MG63 (cell line): ENCODE measurements at places on chromosomes 3 and 15. TPM values are rescaled to one million over a fixed set of nuclear protein-coding genes. Genes with fewer than 3 reads are reported as not detected.

- DNase-seq: peak; percentile 20
These were observed 18.4 kb downstream of the CCK start for GRCh38 chr3:42247576-42248027.

ACVR2B gene
- 1.1 and 1.2 TPM in 2 replicates for total RNA-seq

DNA sequence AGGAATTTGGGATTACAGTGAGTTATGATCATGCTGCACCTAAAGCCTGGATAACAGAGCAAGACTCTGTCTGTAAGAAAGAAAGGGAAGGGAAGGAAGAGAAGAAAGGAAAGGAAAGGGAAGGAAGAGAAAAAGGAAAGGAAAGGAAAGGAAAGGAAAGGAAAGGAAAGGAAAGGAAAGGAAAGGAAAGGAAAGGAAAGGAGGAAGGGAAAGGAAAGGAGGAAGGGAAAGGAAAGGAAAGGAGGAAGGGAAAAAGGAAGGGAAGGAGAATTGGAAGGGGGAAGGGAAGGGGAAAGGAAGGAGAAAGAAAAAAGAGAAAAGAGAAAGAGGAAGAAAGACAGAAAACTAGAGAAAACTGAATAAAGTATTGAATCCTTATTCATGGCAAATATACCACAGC, 359.8 kb downstream of the ULK4 start:
- DNase-seq: no peak

ARNT2 gene
- total RNA-seq: 7.2 and 7.4 TPM in 2 replicates

GRCh38 chr3:197392961-197393360, 94.5 kb upstream of the DLG1 start:
- peak; percentile 88 for DNase-seq

MEX3B gene
- 4.0 and 6.2 TPM in 2 replicates for total RNA-seq

GNAT1 gene
- not detected in 2 replicates for total RNA-seq

NEK10 gene
- 4.1 and 4.7 TPM in 2 replicates for total RNA-seq

NGLY1 gene
- 27.4 and 32.0 TPM in 2 replicates for total RNA-seq

GRM2 gene
- total RNA-seq: not detected in 2 replicates

- DNase-seq: no peak
These were observed 122.2 kb upstream of the TRIM42 start for GRCh38 chr3:140555666-140556065.

SRGAP3 gene
- total RNA-seq: 0.07 and 0.25 TPM in 2 replicates

GRCh38 chr3:138642226-138642926, 33.8 kb downstream of the FAIM start:
- no peak for DNase-seq

- DNase-seq: no peak
These were observed 3.0 kb downstream of the ITIH4 start for GRCh38 chr3:52827441-52827840.

DNA sequence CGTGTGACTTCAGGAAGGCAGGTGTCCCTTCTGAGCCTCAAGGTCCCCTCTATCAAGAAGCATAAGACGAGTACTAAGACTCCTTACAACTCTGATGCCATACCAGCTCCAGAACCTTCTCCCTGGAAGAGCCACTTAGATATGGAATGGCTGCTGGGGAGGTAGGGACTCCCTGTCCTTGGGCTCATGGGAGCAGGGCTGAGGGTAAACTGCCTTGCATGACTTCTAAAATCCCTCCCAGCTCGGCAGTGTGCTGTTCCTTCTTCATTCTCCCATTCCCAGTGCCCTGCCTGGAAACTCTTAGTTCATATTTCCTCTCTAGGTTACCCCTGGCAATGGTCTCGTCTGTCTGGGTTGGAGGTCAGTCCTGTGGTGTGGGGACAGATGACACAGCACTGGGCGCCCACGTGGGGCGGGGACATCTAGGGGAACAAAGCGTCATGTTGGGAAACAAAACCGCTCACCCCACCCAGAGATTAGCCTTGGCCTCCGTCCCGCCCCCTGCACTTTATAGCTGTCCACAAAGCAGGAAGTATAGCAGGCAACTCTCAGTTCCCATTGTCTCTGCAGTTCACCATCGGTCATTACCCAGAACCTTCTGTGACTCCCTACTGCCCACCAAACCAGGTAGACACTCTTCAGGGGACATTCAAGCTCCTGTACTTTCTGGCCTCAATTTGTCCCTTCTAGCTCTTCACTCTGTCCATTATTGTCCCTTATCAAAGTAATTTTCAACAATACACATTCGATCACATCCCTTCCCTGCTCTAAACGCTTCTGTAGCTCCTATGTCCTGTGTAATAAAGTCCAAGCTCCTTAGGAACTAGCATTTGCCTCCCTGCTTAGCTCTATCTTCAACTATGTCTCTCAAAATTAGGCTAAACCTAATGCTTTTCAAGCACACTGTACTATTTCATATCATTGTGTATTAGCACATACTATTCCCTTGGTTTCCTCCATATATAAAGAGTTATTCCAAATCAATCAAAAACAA, 73.8 kb downstream of the IQSEC1 start:
- no peak for DNase-seq

PLOD2 gene
- total RNA-seq: 228 and 423 TPM in 2 replicates

TJP1 gene
- total RNA-seq: 49.1 and 56.9 TPM in 2 replicates

DNA sequence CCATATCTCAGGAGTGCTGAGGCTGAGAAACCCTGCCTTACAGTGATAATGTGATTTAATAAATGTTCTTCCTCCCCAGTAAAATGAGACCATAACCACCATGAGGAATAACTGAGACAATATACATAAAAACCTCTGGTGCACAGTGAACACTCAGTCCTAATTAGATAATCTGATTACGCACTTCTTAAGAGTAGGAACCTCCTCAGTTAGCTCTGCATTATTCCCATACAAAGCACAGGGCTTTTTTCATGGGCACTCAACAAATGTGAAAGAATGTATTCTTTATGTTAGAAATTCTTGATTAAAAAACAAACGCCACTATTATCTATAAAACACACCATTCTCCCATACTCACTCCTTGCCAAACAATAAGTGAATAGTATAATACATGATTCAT, 97.0 kb downstream of the TNIK start:
- no peak for DNase-seq

ZNF35 gene
- total RNA-seq: 5.3 and 6.8 TPM in 2 replicates

DNA sequence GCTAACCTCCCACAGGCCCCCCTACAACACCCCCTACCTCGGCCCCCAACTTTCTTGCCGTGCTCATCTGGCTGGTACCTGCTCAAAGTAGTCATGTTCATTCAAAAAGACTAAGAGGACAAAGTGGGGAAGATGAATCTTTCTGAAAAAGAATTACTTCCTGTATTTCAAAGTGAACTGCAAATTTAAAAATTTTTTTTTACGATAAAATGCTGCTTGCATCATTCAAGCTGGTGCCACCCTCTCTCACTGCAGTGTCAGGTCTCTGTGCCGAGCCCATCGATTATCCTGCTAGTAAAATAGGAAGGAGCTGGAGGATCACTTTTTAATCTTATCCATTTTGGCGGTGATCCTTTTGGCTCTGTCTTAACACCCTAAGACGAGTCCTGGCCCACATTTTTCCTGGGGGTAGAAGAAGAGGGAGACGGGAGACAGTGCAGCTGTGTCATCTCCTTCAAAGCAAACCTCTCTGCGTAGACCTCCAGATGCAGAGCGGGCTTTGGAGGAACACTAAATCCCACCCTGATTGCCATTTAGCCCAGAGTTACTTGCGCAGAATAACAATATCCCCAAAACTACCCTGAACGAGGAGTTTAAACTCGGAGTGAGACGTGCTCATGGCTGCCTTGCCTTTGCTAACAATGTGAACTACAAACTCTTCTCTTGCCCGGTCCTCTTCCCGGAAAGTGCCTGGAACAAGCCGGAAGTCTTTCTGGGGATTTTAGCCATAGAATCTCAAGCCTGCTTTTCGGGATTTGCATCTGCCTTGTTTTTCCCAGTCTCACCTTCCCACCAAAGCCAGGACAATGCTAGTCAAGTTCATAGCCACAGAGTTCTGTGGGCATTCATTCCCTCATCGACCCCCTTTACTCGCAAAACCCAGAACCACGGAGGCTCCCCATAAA, 66.2 kb upstream of the CGNL1 start:
- DNase-seq: no peak

COL6A5 gene
- not detected in 2 replicates for total RNA-seq

ISL2 gene
- total RNA-seq: 0.27 and 3.6 TPM in 2 replicates

DNA sequence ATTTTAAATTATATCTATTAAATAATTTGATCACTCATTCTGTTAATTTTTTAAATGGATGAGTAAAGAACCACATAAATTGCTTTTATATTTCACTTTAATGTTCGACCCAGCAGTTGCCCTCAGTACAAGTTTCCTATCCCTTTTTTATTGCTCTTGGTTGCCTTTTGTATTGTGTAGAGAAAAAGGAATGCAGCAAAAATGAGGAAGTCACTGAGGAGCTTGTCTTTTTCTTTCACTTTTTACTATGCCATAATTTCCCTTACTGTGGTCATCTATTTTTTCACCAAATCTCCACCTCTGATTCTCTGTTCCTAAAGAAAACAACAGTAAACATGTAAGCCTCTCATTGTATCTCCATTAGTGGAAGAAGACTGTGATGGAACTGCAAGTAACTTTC, 122.7 kb downstream of the B3GALNT1 start:
- DNase-seq: no peak

GRCh38 chr3:98827221-98827920, 64.2 kb downstream of the ST3GAL6 start:
- no peak for DNase-seq

DNA sequence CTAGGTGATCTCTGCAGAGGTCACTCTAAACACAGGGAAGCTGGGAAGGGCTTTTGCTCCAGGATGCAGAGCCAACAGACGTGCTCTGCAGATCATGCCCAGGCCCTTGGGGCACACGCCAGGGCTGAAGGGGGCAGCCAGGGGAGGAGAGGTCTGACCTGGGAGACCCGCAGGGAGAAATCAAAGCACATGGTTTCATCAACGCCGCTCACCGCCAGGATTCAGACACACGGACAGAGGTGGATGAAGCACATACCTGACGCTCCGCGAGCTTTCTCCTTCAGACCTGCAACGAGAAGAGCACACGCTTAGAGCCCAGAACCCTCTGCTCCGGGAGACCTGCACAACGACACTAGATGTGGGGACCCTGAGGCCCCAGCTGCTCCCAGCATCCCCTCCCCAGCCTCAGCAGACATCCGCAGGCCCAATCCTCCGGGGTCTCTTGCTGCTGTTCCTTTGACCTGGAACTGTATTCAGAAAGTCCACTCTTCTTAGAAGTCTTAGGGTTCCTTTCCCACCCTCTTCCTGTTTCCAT, 90.7 kb upstream of the IQSEC1 start:
- DNase-seq: no peak

RAB6B gene
- total RNA-seq: 3.3 and 4.0 TPM in 2 replicates

DNA sequence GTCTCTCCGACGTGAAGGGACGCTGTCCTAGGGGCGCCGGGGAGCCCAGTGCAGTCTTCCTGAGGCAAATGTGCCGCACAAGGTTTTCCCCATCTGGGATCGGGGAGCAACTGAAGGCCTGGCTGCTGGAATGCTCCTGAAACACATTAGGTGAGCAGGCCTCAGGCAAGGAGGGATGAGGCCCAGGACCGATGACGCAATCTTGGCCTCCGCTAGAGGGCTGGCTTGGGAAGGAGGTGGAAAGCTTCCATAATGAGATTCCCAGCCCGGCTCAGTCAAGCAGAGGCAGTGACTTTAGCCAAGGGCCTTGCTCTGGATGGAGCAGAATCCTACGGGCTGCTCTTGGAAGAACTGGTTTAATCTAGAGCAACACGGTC, 50.8 kb downstream of the CPN2 start:
- DNase-seq: peak; percentile 90

- no peak for DNase-seq
These were observed 4.3 kb downstream of the ZNF860 start for GRCh38 chr3:31985831-31986230.

DNA sequence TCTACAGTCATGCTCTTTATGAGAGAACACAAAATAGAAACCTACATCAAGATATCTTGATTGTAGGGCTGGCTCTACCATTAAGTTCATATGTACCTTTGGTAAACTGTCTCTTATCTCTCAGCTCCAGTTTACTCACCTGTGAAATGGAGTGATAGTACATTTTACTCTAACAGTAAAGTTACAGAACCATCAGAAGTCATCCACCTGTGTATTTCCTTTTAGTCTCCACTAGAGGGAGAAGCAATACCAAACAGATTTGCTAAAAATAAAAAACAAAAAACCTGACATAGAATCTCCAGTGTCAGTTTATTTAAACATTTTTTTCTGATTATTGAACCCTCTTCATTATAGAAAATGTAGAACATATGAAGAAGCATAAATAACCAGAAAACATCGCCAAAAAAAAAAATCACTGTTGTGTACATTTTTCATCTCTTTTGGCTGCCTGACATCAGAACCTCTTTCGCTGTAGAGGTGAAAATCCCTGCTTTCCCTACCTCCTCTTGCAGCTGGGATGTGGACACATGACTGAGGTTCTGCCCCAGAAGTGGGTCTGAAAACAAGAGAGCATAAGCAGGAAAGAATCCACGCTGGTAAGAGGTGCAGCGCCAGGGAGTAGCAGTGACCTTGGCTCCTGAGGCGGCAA, 48.7 kb upstream of the WDR72 start:
- no peak for DNase-seq

DNA sequence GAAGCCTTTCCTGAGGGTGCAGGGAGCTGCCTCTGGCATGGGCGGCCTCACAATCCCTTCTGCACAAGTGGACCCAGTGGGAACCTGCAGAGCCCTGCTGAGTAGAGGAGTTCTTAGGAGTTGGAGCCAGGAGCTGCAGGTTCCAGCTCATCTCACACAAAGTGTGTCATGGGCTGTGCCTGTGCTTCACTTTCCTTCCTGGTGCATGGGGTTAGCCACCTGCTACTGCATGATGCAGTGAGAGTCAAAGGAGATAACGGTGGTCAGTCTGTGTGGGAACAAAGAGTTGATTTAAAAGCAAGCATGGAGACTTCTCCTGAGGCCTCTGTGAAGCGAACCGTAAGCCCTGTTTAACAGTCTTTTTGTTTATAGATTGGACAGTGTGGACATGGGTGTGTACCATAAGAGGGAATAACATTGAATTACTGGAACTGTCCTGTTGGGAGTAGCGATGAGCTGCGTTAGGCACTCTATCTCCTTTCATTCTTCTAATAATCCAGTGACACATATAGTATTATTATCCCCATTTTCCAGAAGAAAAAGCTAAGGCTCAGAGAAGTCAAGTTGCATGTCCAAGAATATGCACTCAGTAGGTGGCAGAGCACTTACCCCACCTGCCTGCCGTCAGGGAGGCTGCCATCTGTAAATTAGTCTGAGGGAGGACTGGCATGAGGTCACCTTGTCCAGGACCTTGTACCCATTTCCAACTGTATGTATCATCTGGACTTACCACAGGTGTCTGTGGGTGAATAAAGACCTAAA, 68.7 kb upstream of the PRR23C start:
- peak; percentile 9 for DNase-seq

- DNase-seq: no peak
These were observed 13.3 kb downstream of the RHCG start for GRCh38 chr15:89483079-89483478.

DNA sequence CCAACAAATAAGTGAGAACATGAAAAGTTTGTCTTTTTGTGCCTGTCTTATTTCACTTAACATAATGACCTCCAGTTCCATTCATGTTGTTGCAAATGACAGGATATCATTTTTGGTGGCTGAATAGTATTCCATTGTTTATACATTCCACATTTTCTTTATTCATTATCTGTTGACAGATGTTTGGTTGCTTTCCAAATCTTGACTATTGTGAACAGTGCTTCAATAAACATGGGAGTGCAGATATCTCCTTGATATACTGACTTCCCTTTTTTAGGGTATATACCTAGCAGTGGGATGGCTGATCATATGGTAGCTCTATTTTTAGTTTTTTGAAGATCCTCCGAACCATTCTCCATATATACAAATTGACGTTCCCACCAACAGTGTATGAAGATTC, 19.1 kb upstream of the CD200R1L start:
- no peak for DNase-seq
